ENCODE measurements at places on chromosomes 16 and 17.
A peak's percentile ranks its signal among the peaks of the same experiment; 100 is the strongest.

DNA sequence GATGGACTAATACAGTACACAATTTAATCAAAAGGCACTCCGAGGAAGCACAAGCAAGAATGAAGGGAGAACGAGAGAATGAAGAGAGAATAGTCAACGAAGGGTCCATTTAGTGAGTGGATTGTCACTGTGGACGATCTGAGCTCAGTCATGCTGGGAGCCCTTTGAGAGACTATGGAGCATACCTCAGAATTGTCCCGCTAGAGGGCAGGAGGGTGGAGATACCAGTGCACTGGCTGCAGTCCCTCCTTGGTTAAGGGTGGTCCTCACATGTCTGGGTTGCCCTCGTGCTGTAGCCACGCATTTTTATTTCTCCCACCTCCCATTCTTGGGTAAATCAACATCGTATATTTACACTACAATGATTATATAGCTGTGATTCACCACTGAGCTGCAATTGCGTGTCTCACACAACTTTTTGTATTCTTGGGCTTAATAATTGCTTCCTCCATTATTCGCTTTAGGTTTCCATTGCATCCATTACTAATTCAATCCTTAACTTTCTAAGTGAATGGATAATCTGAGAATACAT lies 33.2 kb upstream of the FAM20A start:
- DNase-seq, result no peak

DNA sequence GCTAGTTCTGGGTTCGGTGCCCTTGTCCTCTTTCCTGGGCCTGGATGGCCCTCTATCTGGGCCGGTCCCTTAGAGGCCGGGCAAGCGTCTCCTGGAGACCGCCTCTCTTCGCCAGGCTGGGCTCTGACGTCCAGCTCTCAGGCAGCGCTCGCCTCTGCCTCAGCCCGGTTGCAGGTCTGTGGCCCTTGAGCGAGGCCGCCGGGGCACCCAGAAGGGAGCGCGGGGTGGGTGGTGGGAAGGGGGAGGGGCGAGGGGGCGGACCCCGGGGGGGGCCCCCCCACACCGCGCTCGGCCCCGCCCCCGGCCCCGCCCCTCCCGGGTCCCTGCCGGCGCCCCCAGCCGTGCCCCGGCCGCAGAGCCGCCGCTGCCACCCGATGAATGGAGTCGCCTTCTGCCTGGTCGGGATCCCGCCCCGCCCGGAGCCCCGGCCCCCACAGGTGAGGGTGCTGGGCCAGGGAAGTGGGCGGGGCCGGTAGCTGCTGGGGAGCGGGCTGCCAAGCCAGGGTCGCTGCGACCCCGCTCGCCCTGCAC lies at the start of gene ARHGAP23:
TSS of gene ARHGAP23 (plus strand) at position 353 of the 531 bp plus-strand sequence. CDS start at position 375, 22 bp downstream.
- peak; percentile 43 for DNase-seq

GRCh38 chr17:60766778-60767190 lies 89.1 kb downstream of the BCAS3 start:
- DNase-seq, result peak; percentile 11

DNA sequence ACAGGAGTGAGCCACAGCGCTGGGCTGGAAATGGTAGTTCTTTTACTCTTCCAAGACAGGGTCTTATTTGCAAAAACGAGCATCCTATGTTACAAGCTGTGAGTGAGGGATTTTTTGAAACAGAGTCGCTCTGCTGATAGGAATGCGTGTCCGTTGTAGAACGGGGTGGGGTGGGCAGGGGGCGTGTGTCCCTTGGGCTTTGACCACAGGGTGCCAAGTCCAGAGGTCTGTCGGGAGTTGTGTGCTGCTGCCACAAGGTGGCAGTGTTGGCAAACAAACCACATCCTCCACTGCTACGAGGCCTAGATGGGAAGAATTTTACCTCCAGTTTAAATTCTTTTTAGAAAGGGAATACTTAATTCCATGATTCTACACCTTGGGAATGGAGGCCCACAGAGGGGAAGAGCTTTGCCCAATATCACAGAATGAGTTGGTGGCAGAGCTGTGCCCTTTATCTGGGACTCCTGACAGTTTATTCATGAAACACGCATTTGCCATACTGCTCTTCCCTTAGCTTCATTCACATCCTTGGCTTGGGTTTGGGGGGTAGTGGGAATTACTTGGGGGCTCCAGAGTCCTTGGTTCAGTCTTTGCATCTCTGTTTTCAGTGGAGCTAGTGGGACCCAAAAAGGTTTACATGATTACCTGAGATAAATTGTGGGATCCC lies 30.6 kb upstream of the ETV4 start:
- DNase-seq, result peak; percentile 72

GRCh38 chr17:32335687-32336086 lies 6.3 kb downstream of the C17orf75 start:
- no peak for DNase-seq

DNA sequence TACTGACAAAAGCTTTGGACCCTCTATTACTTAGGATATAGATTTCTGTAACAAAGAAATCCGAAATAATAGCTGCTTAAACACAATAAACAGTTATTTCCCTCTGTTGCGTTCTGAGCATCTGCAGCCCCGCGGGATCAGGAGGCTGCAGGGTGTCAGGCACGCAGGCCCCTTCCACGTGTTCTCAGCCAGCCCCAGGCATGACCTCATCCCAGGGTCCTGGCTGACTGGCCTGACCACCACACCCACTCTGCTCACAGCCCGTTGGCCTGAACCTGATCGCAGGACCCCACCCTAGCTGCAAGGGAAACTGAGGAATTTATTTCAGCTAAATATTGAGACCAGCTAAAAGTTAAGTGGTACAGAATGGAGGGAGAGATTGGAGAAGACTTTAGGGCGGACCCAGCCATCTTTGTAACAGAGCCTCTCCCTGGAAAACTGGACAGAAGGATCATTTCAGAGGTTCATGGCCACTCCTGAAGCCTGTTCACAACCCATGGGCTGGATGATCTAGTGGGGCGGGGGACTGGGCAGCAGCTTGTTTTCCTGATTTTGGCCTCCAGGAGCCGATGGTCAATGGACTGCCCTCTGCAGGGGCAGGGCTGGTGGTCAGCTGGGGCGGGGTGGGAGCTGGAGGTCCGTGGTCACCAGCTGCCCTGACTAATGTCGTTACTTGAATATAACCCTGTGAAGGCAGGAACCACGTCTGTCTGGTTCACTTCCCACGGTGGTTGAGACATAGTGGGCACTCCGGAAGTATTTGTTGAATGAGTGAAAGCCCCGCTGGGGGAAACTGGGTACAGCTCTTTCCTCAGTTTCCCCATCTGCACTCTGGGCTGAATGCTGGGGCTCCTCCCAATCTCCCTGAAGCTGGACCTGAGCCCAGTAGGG lies 10.9 kb downstream of the CETP start:
- no peak for DNase-seq

DNA sequence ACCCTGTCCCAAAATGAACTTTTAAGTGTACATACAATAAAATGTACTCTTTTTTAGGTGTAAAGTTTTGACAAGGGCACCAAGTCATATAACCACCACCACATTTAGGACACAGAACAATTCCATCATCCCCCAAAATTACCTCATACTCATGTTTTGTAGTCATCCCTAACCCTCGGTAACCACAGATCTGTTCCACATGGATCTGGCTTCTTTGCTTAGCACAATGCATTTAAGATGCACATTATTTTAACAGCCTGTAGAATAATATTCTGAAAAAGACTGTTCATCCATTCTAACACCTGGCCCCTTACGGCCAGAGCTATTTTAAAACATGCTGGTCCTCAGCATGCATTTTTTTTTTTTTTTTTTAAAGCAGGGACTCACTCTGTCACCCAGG lies 25.2 kb upstream of the CFAP20 start:
- no peak for DNase-seq

DNA sequence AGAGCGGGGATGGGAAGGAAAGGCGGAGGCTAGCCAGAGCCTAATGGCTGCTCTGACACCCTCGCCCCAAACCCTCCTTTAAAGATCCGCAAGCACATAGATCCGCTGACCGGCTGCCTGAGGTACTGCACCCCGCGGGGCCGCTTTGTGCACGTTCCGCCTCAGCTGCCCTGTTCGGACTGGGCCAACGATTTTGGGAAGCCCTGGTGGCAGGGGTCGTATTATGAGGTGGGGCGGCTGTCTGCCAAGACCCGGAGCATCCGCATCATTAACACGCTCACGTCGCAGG lies 663 bp downstream of the CYB5D1 start:
- DNase-seq, result peak; percentile 55

DNA sequence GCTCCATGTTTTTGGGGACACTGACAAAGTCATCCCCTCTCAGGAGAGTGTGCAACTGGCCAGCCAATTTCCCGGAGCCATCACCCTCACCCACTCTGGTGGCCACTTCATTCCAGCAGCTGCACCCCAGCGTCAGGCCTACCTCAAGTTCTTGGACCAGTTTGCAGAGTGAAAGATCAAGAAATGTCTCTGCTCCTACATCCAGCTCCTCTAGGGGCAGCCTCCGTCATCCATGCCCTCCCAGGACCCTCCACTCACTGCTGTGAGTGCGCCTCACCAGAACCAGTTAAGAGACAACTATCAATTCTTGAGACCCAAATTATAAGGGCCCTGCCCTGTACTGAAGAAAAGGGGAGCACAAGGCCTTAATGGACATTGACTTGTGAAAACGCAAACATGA lies 1.1 kb downstream of the OVCA2 start:
- DNase-seq, result no peak

DNA sequence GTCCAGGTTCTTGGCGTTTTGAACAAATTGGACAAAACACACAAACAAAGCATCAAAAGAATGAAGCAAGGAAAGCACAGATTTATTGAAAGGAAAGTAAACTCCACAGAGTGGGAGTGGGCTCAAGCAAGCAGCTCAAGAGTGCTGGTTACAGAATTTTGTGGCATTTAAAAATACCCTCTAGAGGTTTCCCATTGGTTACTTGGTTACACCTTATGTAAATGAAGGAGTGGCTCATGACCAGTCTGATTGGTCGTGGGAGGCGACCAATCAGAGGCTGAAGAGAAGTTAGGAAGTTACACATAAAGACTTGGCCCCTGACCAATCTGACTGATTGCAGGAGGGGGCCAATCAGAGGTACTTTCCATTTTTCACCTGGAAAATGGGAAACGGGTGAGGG lies 1373.8 kb upstream of the GOT2 start:
- DNase-seq, result no peak

GRCh38 chr17:9538626-9539025 lies 37.0 kb downstream of the STX8 start:
- DNase-seq, result no peak

GRCh38 chr17:38874505-38875400 lies 4.9 kb downstream of the LASP1 start:
- DNase-seq, result no peak

GRCh38 chr16:4184038-4184702 lies 57.7 kb downstream of the SRL start:
- no peak for DNase-seq

DNA sequence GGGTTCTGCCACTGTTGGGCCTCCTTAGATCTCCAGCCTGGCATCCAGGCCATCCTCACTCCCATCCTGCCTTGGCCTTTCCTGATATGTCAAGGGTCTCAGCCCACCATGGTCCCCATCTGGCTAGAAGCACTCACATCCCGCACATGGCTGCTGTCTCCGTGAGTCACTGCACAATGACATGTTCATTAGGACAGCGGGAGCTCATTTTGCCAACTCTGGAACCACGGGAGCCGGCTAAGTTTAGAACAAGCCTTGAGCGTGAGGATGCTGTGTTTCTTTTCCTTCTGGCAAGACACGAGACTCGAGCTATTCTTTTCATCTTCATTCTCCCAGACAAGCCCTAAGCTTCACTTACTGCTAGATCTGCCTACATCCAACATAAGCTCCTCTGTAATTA lies 65.7 kb upstream of the KSR1 start:
- DNase-seq, result no peak

- peak; percentile 77 for DNase-seq
Observed at GRCh38 chr17:32609085-32609484, 122.3 kb downstream of the CDK5R1 start.

- no peak for DNase-seq
Observed at GRCh38 chr16:53415504-53415903, 18.8 kb upstream of the RBL2 start.

DNA sequence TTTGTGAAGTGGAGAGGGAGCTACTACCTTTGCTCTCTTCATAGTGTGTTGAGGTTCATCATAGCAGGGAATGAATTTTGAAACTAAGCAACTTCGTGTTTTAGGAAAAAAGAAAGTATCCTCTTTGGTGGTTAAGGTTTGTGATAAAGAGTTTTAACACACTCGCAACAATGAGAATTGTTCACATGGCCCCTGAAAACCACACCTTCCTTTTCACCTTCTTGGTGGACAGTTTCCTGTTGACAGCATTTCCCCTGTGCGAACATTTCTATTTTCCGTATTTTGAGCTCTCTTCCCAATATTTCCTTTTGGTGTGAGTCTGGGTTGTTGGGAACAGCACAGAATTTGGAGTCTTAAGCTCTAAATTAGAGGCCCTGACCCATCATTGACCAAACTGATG lies 3.8 kb downstream of the OR4D2 start:
- peak; percentile 33 for DNase-seq

DNA sequence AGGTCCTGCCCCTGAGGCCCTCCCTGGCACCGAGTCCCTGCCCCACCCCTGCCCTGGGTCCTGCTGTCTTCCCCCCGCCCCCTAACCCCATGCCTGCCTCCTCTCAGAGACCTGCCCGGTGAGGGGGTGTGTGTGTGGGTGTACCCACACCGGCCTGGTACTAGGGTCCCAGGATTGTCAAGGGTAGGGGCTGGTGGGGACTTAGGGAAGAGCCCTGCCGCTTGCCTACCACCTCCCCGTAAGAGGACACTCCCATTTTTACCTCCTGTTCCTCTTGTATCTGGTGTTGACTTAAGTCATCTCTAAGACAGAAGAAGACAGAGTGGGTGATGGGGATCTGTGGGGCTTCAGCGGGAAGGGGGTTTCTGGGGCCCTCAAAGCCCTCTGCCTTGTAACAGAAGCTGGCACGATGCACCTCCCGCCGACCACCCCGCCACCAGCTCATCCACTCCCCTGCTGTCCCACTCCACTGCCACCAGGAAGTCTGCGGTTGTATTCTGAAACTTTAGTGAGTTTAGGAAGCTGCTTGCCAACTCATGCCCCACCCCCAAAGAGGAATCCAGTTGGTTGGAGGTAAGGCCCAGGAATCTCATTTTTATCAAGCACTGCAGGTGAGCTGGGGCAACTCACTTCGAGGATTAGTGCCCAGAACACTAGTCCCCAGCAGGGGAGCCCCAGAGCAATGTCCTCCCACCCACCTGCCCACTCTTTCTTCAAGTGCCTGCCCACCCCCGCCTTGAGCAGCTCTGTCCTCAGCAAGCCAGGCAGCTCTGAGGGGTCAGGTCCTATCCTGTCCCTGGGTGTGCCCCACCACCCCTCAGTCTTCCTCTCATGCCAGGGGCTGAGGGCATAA lies 5.6 kb downstream of the SPATA32 start:
- no peak for DNase-seq

- no peak for DNase-seq
Observed at GRCh38 chr16:12255919-12256665, 279.6 kb downstream of the SNX29 start.
